Small intestine (tissue), 16 donors: ENCODE measurements at places on chromosomes 7 and 10. TPM values are rescaled to one million over a fixed set of nuclear protein-coding genes. Genes with fewer than 3 reads are reported as not detected.
A peak's percentile ranks its signal among the peaks of the same experiment; 100 is the strongest.

XRCC2 gene
- polyA plus RNA-seq, result not detected

DNA sequence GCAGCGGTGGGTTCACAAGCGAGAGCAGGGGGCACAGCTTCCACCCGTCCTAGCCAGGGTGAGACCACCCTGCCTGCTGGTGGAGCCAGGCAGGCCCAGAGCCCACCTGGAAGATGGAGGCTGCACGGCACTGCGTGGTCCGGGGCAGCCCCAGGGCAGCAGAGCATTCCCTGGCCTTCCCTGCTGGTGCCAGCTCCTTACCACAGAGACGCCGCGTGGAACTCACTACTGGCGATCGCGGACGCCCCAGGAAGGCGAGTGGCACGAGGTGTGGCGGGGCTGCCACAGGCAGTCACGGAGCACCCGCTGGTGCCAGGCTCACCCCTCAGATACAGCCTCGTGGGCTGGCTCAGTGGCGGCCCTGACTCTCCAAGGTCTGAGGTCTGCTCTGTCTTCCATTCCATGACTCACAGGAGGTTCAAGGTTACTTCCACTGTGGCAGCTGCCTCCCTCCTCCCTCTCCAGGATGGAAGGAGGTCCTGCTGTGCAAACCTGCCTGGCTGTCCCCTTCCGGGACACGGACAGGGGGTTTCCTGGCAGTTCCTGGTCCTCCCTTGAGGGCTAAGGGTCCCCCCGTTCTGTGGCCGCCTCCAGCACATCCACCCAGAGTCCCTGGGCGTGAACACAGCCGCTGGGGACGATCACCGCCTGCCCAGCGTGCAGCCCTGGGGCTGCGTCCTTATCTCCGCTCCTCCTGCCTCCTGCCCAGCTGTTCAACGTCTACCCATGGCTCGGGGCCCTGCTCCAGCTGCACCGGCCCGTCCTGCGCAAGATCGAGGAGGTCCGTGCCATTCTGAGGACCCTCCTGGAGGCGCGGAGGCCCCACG lies 3.1 kb downstream of the CYP2W1 start:
- peaks cover 69% of the 10 kb centered on the region for H3K36me3 ChIP-seq
- H3K27me3 ChIP-seq, result no peaks in the 10 kb centered on the region
- peak overlapping the region; percentile 95 for H3K4me3 ChIP-seq
- H3K27ac ChIP-seq, result no peak overlapping the region

DNA sequence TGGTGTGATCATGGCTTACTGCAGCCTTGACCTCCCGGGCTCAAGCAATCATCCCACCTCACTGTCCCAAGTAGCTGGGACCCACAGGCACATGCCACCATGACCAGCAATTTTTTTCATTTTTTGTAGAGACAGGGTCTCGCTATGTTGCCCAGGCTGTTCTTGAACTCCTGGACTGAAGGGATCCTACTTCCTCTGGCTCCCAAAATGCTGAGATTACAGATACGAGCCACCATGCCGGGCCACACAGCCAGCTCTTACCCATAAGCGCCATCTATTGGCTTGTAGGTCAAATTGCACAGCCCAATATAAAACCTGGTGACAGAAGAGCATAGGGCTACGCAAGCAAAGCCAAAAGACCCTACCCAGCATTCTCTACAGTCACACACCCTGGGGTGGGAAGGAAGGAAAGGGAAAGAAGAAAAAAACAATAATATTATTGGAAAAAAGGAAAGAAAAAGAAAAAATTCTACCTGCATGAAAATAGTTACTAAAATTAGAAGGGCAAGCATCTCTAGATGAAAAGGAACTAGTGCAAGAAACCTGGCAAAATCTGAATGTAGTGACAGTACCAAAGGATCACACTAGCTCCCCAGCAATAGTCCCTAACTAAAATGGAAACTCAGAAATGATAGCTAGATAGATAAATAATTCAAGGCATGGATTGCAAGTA lies 29.4 kb upstream of the AMPH start:
- no peak overlapping the region for H3K4me3 ChIP-seq
- peak; percentile 5 for DNase-seq
- no peaks in the 10 kb centered on the region for H3K36me3 ChIP-seq
- no peaks in the 10 kb centered on the region for H3K4me1 ChIP-seq
- H3K27me3 ChIP-seq, result no peaks in the 10 kb centered on the region

- no peaks in the 10 kb centered on the region for H3K4me1 ChIP-seq
- no peaks in the 10 kb centered on the region for H3K27me3 ChIP-seq
- DNase-seq, result no peak
- H3K36me3 ChIP-seq, result no peaks in the 10 kb centered on the region
- no peak overlapping the region for H3K4me3 ChIP-seq
These were observed 456.4 kb upstream of the PFKP start for GRCh38 chr10:2610946-2611345.

MCM10 gene
- not detected for polyA plus RNA-seq
